ENCODE measurements at places on chromosomes 12 and 14.

DNA sequence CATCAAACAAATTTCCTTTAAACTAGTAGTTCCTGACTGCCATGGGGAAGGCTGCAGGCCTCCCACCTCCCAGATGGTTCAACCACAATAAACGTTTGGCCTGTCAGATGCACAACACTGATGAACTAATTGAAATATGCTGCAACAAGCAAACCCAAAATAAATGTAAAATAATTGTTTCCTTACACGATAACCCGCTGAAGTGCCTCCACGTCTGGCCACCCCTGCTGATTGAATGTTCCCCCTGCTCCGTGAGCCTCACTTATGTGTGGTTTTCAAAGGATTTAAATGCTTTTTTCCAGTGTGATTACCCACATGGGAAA, 8.4 kb downstream of the PITPNM2 start:
- no peak for DNase-seq

DNA sequence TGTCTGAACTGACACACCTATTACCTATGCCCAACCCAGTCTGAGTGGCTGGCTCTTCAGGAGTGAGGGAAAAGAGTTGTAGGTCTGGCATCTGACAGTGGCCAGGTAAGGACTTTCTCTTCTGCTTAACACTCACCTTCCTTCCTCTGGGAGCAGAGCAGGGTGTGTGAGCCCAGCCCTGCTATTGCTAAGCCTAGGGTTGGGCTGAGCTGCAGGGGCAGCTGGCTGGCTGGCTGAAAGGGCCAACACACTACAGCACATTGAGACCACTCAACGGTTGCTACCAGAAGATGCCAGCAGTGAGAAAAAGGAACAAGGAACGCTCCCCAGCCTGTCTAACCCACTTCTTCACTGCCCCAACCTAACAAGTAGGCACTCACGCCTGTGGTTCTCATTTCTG, 201.2 kb downstream of the DPF3 start:
- DNase-seq, result no peak

DNA sequence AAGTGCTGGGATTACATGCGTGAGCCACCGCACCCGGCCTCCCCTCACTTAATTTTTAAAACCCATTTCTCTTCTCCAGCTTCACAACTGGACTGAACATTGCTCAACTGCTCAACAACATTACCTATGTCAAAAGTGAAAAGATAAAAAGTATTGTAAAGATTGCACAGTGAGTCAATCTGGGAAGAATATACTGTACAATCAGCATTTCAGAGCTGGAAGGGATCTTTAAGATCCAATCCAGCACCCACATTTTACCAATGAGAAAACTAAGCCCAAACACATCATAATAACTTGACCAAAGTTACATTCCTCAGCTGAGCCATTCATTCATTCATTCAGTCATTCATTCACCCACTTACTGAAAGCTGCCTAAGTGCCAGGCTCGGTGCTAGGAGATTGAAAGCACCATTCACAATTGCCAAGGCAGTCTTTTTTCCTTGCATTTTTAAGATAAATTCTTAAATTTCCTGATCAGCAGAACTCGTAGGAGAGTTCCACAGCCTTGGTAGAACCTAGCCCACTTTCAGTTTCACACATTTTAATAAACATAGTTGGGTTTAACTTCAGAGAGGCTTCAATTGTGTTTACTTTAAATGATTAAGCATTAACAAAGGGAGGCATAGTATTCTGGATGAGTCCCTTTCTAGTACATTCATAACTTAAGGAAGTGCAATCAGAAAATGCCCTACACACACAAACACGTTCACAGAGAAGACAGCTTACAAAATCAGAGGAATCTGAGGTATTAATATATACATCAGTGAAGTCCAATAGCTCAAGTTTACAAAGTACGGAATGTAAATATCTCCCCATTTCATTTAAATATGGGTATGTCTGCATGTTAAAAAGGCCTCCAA, 3.0 kb downstream of the GALNT4 start:
- DNase-seq, result no peak

GRCh38 chr14:106276326-106277267, 750.2 kb downstream of the TMEM121 start:
- DNase-seq, result no peak

DNA sequence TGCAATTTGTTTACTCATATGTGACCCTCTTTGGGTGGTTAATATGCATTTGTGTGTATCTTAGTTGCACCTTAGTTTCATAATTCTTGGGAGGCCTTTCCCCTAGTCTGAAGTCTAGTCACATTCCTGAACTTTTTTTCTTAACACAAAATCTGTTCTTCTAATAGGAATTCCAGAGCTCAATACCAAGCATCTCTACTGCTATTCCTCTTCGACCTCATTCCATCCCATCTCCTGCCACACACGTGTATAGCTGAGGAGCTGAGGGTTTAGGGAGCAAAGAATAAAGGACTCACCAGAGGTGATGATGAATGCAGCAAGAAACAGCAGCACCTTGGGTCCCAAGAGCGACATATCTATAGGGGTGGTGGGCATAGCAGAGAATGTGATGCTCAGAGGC, 875 bp downstream of the MFAP5 start:
- DNase-seq, result no peak

GRCh38 chr14:75011356-75011994, 8.8 kb downstream of the EIF2B2 start:
- no peak for DNase-seq

DNA sequence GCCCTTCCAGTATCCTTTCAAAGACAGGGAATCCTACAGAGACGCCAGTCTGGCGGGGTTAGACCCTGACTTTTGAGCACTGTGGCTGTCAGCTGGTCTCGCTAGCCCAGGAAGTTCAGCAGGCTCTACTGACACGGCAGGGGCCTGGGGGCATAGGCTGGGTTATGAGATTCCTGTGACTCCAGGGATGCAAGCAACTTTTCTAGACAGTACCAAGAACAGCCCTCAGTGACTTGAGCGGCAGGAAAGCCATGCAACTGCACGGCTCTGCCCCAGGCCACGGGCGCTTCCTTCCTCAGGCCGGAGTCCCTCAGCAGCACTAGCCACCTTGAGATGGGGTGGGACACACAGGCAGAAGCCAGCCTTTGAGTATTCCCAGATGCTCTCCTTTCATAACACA, 5.1 kb upstream of the SIVA1 start:
- no peak for DNase-seq

DNA sequence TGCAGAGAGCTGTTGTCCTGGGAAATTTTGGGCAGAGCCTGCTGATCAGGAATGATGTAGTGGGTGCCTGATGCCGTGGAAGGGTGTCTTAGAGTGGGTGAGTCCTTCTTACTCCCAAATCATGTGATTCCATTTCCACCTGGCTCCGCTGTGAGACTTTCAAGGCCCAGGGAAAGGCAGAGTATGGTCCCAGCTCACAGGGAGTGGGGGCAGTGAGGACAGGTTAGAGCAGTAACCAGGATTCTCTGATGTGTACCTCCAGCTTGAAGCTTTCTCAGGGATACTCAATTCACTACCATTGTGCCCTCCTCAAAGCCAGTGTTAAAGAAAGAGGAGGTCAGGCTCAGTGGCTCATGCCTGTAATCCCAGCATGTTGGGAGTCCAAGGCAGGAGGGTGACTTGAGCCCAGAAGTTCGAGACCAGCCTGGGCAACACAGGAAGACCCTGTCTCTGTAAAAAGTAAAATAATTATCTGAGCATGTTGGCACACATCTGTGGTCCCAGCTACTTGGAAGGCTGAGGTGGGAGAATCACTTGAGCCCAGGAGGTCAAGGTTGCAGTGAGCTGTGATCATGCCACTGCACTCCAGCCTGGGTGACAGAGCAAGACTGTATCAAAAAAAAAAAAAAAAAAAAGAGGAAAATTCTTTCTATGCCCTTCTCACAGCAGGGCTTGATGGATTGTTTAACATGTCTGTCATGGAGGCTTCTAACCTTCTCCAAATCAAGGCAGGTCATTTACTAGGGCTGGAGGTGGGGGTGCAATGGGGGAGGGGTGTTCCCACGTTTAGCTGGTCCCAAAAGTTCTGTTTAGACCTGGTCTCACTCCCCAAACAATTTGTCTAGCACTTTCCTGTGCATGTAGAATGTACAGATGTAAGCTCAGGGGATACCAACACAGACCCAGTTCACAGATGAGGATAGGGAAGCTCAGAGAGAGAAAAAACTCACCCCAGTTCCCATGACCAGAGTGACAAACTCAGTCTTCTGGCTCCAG, 12.5 kb upstream of the IQSEC3 start:
- DNase-seq, result no peak

- DNase-seq, result no peak
Observed at GRCh38 chr14:29734732-29735131, 192.9 kb downstream of the PRKD1 start.

- no peak for DNase-seq
Observed at GRCh38 chr12:124191966-124192365, 102.9 kb upstream of the RFLNA start.

- DNase-seq, result no peak
Observed at GRCh38 chr14:76351941-76352340, 24.0 kb upstream of the ESRRB start.

DNA sequence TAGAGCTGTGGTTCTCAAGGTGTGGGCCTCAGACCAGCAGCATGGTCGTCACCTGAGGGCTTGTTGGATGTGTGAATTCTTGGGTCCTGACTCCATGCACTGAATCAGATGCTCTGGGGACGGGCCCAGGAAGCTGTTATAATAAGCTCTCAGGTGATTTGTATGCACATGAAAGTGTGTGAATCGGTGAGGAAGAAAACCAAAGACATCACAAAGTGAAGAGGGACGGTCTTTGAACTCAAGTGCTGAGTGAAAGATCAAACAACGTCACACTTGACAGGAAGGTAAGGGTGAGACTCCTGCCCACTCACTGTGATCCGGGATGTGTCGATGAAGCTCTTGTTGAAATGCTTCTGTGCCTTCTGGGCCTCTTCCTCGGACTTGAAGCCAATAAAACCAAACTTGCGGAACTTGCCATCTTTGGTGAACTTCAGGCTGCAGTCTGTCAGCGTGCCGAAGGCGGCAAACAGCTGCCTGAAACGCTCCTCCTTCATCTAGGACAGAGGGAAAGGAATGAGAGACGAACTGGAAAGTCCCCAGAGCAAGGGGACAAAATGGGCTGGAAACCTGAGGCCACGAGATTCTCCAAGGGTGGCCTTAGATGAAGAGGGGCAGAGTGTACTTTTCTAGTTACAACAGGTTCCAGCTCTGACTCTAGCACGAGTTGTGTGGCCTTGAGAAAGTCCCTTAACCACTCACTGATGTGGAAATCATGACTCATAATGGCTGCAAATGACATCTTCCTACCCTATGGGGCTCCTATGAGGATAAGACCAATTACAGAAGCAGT, 4.0 kb downstream of the RBM19 start:
- DNase-seq, result no peak

DNA sequence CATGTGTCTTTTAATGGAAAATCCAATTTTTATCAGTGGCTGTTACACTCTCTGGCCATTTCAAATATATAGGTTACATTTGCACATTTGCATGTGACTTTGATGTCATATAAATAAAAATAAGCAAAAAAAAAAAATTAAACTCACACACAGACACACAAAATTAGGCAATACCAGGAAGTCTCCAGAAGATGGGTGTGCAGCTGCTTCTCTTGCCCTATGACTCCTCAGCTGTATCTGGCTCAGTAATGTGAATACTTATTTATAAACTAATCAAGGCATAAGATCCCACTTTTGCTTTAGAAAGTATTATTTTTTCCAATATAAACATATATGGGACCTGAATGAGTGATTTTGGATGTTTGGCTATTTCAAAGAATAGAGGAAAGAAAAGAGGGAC, 461.1 kb downstream of the LRIG3 start:
- DNase-seq, result no peak

GRCh38 chr14:104826189-104826860, 25.4 kb downstream of the ZBTB42 start:
- peak; percentile 62 for DNase-seq

DNA sequence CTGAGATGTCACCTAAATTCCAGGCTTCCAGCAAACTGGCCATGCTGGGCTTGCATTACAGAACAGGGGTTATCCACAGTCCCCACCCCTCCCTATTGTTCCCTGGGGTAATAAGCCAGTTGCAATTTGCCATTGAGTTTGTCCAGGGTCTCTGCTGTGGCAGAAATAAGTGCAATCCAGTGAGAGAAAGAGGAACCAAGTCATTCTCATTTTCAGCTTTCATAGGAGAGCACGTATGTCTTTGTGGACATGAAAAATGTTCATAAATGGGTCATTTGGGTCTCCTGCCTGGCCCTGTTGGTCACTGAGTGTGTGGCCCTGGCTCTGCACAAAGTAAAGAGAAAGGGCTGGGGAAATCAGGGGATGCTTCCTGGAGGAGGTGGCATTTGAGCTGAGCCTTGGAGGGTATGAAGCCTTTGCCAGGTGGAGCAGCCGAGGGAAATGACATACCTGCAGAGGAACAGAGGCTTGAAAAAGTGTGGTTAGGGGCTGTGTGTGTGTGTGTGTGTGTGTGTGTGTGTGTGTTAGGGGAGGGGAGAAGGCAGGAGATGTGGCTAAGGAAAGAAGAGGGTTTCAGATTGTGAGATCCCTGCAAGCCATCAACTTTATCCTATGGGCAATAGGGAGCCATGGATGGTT, 29.3 kb downstream of the CMKLR1 start:
- DNase-seq, result no peak

DNA sequence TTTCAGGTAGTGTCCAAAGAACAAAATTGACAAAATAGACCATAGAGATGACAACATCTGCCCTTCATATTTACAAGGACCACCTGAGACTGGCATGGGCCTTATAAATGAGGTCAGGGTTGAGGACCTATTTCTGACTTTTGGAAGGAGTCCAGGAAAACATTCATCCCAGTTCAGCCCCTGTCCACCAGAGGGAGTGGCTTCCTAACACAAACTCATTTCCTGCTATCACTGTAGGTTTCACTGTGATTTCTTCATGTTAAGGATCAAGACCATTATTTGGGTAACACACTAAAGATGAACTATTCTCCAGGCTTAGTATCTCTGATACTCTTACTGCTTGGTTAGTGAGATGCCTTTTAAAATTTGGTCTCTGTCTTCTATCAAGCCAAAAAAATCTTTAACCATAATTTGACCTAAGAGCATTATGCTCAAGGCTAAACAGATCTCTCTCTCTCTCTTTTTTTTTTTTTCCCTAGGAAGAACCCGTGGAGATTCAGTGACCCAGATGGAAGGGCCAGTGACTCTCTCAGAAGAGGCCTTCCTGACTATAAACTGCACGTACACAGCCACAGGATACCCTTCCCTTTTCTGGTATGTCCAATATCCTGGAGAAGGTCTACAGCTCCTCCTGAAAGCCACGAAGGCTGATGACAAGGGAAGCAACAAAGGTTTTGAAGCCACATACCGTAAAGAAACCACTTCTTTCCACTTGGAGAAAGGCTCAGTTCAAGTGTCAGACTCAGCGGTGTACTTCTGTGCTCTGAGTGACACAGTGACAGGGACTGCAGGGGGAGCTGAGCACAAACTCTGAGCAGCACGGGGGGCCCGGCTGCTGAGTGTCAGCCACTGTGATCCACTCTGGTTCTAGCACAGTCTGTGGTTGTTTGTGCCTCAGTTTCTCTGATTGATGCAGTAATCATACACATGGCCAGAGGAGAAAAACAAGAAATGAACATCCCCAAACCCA, 267.6 kb upstream of the OR4E1 start:
- DNase-seq, result no peak

- DNase-seq, result no peak
Observed at GRCh38 chr14:106455026-106455425, 928.6 kb downstream of the TMEM121 start.

Data from NCI-H1092 (cell line).